ENCODE measurements at places on chromosomes 4 and X.
A peak's percentile ranks its signal among the peaks of the same experiment; 100 is the strongest.

DNA sequence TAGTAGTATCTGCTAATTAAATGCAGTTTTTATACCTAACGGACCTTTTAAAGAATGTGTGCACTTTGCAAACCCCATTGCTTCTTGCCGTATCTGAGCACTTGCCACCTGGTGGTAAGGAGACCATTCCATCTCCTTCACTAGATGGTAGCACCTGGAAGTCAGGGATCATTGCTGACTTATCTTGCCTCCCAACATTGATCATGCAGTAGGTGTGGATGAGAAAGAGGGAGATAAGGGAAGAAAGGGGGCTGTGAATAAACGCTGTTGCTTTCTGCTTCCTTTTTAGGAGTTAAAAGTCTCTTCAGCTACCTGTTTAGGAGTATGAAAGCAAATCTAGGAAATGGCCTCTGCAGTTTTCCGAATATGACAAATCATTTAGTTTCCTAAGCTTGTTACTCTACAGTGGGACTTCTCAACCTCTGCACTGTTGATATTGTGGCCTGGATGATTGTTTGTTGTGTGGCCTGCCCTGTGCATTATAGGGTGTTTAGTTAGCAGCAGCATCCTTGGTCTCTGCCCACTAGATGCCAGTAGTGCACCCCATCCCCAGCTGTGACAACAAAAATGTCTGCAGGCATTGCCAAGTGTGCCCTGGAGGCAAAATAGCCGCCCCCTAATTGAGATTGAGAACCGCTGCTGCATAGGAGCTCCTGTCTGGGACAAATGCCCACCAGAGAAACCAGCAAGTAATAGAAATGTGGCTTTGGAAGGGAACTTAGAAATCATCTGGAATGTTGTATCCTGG, 38.8 kb downstream of the GAB1 start:
- no peak for DNase-seq

DNA sequence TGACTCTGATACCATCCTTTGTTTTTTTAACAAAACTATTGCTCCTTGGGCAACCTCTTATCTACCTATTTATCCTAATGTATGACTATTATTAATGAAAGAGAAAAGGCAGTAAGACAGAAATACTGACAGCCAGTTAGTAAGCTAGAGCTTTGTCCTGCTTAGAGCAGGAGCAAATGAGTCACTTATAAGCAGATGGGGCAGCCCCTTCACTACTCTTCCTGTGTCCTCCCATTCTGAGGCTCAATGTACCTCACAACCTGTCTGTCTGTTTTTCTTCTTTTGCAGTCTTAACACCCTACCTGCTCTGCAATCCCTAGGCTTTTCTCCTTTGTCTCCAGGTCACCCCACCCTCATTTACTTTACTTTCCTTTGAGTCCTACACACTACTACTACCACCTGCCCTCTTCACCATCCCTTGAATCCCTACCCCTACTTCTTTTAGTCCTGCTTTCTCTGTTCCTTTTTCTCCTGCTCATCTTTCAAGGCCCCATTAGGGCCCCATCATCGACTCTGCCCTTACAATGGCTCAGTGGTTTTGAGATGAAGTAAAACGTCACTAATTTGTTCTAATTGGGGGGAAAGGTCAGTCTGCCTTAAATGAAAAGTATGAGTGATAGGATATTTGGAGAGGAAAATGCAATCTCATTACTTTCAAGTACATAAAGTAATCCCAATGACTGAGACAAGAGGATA, 294.3 kb downstream of the GUCY2F start:
- no peak for DNase-seq

GRCh38 chr4:182169572-182169971, 73.6 kb upstream of the TENM3 start:
- no peak for DNase-seq

- no peak for DNase-seq
Observed at GRCh38 chr4:176879380-176880116, 86.8 kb upstream of the VEGFC start.

GRCh38 chr4:149047368-149047767, 605.2 kb upstream of the NR3C2 start:
- no peak for DNase-seq

DNA sequence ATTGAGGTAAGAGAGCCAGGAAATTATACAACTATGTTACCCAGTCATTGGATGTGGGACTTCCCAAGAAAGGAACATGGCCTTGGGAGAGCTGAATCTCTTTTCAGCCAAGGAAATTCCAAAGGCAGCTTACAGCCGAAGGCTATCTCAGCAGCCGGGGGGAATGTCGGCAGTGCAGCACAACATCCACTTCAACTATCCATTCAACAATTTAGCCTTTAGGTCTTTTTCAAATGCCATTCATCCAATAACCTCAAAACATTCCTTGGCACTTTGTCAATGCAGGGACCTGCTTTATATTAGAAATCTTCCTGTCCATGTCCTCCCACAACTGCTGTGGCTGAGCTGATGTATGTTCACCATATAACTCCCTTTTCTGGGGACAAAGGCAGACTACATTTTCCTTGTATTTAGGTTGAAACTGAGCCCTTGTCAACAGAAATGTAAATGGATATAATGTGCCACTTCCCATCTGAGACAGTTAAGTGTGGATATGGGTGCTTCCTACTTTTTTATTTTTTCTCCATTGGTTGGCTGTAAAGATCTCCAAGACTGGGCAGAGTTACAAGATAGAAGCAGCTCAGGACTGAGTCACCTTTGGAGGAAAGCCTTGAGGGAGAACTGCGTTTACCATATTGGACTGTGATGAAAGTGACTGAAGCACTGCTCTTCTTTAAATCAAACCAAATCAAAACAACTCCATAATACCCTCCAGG, 94.8 kb downstream of the GPRIN3 start:
- DNase-seq = no peak

DNA sequence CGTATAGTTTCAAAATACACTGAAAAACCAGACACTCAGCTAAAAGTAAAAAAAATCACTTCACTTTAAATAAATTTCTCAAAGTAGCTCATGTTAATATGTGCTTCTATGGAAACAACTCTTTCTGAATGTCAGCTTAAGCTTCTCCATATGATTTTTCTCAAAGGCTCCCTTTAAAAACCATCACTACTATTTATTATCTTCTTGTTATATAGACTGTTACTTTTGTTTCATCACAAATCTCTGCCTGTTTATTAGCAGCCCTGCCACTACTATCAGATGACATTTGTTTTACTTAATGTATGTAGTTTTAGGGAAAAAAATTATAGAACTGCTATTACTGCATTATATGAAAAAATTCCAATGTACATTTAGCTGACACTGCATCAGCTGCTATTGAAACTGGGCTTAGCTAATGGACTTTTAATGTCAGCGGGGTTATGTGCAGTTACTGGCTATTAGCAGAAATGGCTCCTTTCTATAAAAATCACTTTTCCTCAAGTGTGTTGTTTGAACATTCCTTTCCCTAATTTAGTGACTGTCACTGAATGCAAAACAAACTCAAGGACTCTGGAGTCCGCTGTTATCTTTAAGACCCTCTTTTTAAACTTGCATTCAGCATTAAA, 10.8 kb downstream of the UNC5C start:
- DNase-seq = no peak

DNA sequence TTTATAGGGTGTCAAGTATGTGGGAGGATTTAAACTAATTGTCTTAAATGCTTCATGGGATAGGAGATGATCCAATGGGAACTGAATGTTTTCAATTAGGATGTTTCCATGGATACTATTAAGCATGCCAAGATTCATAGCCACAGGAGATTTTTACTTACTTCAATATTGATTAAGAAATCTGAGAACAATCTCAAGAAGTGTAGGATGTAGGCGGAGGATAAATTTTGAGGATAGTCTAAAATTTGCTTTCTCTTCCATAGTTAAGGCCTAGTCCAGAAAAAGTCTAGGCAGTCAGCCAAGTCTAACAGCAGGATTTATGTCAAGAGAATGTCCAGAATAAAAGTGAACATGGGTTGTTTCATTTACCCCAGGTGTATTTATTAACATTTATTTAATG, 32.8 kb downstream of the REPS2 start:
- no peak for DNase-seq

- DNase-seq = no peak
Observed at GRCh38 chr4:27049239-27049829, 188.7 kb downstream of the STIM2 start.

DNA sequence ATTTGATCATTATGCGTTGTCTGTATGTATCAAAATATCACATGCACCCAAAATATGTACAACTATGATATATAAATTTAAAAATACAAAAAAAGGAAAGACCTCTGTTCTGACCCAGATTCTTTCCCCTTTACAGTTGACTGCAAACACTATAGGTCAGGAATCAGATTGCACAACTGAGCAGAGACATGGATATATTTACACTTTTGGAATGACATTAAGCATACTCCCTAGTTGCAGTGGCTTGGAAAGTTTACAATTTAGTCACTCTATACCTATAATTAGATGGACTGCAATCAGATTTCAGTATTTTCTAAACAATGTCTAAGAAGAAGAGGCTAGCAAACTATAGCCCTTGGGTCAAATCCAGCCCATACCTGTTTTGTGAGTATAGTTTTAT, 98.5 kb upstream of the INPP4B start:
- DNase-seq = no peak

DNA sequence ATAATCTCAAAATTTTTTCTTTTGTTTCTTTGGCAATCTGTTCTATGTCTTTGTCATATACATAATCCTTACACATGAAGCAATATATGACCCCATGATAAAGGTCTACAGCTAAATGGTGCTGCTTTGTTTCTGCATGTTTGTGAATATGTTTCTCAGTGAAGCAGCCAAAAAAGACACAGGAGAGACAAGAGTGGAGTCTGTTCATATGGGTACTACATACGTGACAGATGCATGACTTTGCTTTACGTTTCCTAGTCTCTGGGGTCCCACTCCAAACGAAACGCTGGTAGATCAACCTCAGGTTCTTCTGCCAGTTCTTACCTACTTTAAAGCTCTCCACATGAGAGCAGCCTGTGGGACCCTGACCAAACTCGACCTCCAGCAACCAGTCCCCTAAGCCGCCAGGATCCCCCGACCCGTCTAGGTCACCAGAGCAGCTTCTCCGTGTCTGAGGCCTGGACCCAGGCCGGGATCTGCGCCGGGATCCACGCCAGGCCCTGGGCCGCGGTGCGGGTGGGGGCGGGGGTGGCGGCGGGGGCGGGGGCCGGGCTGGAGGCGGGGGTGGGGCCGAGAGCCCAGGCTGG, 1.5 kb downstream of the USP51 start:
- no peak for DNase-seq

DNA sequence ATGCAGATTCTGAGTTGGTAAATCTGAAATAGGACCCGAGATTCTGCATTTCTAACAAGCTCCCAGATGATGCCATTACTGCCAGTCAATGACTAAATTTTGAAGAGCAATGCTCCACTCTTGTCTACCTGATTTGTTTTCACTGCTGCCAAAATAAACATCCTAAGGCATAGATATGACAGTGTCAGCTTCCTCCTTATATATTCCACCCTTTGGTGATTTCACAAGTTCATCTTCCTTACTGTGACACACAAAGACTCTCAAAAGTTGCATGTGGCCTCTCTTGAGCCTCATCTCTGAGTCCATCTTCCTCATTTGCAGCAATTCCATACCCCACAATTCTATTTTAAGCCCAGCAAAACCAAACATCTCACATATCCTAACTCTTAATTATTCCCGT, 110.9 kb downstream of the FBXW7 start:
- no peak for DNase-seq

- DNase-seq = no peak
Observed at GRCh38 chrX:135541351-135541750, 20.9 kb downstream of the INTS6L start.

- no peak for DNase-seq
Observed at GRCh38 chr4:147546349-147546748, 65.5 kb downstream of the EDNRA start.

- DNase-seq = peak; percentile 55
Observed at GRCh38 chr4:174225349-174226049, 58.0 kb downstream of the FBXO8 start.

DNA sequence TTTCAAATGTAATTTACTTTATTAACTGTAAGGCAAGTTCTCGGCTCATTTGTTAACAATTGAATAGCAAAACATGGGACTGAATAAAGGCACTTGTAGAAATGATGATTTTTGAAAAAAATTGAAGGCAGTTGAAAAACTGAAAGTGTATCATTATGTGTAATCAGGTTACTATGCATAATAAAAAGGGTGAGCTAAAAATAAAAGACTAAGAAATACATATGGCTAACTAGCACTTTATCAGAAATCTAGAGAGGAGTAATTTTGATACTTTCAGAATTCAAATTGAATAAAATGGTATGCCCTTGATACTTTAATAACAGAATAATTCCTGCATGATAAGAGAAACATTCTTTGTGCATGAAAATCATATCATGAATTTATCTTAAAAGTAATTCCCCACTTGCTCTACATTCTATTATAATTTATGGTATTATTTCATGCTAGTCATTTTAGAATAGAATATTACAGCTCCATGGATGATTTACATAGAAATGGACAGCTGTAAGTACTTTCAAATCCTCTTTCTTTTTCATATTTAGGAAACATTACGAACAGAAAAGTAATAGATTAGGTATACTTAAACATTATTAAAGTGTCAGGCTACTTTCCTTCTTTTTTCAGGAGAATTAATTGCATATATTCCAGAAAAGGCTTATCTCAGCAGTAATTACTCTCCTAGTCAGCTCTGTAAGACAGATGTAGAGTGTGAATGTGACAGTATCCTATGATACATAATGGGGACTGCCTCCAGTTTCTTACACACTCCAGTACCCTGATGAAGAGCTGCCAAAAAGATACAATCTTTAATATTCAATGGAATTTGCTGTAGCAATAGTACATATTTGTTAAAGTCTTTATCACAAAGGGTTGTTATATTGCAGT, 697.3 kb downstream of the CCSER1 start:
- no peak for DNase-seq

GRCh38 chrX:360496-361150, 26.1 kb downstream of the PPP2R3B start:
- no peak for DNase-seq

DNA sequence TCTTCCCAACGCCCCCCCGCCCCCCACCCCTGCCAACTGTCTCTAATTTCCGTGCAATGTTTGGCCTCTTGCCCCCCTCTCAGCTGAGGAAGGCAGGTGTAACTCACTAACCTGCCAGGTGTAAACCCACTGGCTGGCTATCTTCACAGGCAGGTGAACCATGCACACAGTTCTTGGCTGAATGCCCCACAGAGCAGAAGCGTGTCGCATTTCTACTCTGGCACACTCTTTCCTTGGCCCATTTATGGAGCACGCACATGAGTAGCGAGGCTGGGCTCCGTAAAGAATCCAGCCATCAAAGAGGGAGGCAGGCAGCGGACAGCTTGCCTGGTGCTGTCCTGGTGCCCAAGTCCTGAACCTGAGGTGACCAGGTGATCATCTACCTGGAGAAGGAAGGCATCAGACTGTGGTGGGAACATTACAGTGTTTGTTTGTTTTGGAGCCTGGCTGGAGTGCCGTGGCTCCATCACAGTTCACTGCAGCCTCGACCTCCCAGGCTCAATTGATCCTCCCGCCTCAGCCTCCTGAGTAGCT, 39.2 kb upstream of the CRMP1 start:
- no peak for DNase-seq

- no peak for DNase-seq
Observed at GRCh38 chrX:65635822-65636221, 31.6 kb upstream of the MSN start.

- peak; percentile 48 for DNase-seq
Observed at GRCh38 chrX:103276581-103277002, at the start of gene TCEAL5. Gene TCEAL5 (minus strand): TSS chrX:103276750. CDS start chrX:103274563, 2,187 bp downstream.

- peak; percentile 26 for DNase-seq
Observed at GRCh38 chr4:73019462-73020047, 50.0 kb downstream of the COX18 start.

GRCh38 chr4:79502081-79502480, 94.1 kb upstream of the GK2 start:
- no peak for DNase-seq
